ENCODE measurements at places on chromosomes 6 and 20.
A peak's percentile ranks its signal among the peaks of the same experiment; 100 is the strongest.

GRCh38 chr6:101266063-101266462, 127.4 kb upstream of the GRIK2 start:
- no peak for DNase-seq

DNA sequence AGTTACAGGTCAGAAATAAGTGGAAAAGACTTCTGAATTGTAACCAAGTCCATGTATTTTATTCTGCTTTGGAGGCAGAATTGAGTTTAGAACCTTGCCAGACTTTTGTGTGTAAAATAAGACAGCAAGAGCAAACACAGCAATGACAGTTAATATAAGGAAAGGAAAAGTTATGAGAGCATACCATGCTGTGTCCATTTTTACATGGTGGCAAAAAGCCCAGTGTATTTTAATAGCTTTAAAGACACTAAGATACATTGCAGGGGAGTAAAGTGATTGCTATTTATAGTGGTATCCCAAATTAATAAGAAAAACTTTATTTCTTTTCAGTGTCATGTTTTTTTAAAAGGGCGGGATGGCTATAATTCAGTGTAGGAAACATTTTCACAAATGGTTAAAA, 45.2 kb downstream of the CDC5L start:
- DNase-seq = no peak

DNA sequence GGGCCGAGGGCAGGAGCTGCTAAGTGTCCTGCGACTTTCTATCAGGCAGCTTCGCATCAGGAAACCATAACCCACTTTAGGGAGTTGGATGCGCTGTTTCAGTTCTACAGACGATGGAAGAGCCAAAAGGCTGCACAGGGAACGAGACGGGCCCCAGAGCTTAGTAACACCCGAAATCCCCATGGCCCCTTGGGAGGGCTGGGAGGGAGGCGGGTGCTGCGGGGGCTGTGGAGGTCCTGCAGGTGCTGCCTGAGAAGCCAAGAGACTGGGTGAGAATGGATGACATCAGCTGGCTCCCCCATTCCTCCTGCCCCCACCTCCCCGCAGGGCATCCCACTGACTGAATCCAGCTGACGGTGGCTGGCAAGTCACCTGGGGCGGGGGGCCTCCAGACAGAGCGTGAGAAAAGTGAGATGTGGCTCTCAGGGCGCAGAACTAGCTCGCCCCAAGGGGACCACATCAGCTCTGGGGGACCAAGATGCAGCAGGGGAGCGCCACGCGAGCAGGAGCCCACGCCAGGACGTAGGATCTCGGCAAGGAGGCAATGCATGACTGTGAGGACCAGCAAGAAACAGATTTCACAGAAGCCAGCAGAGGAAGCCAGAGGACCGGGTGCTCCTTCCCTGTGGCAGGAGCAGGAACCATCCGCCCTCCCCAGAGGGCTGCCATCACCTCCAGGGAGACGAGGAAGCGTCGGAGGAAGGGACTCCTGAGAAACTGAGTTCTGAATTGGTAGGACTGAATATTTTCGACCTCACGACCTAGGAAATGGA, 36.8 kb downstream of the PNLDC1 start:
- no peak for DNase-seq

DNA sequence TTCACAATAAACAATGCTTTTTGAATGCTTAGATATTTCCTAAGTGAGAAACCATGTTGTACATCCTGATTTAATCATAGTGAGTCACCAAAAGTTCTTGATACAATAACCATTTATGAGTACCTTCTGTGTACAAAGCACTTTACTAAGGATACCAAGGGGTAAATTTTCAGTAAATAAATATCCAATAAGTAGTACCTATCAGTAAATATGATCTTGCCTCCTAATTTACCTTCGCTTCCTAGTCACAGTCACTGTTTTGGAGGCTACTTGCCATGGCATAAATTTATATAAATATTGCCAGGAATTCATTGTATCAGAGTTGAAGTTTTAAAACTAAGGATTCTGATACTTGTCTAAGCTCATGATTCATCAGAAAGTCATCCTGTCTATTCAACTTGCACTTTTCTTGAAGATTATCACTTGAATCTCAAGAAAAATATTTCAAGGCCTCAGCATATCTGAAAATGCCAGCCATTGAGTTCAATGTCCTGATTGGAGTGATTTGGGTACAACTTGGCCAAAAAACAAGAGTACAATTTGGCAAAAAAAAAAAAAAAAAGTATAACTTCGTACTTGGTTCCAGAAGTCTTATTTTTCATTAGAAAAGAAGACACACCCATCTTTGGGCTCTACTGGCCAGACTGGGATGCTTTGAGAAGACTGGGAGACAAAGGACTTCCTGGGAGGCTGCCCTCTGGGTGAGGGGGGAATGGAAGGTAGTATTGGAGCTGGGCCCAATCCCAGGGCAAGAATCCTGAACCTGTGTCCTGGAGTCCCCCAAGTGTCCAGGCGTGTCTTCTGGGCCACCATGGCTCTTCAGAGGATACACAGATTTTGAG, 32.8 kb downstream of the RAB22A start:
- DNase-seq = peak; percentile 40

DNA sequence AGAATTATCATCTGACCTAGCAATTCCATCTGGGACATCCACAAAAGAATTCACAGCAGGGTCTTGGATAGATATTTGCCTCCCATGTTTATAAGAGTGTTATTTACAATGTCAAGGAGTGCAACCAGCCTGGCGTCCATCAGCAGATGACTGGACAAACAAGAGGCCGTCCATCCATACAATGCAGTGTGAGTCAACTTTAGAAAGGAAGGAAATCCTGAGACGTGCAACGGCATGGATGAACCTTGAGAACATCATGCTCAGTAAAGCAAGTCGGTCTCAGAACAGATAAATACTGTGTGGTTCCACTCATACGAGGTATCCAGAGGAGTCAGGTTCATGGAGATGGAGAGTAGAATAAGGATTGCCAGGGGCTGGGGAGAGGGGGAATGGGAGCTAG, 46.4 kb downstream of the FOXF2 start:
- no peak for DNase-seq

- no peak for DNase-seq
These were observed 16.6 kb upstream of the TXLNB start for GRCh38 chr6:139308286-139308916.

DNA sequence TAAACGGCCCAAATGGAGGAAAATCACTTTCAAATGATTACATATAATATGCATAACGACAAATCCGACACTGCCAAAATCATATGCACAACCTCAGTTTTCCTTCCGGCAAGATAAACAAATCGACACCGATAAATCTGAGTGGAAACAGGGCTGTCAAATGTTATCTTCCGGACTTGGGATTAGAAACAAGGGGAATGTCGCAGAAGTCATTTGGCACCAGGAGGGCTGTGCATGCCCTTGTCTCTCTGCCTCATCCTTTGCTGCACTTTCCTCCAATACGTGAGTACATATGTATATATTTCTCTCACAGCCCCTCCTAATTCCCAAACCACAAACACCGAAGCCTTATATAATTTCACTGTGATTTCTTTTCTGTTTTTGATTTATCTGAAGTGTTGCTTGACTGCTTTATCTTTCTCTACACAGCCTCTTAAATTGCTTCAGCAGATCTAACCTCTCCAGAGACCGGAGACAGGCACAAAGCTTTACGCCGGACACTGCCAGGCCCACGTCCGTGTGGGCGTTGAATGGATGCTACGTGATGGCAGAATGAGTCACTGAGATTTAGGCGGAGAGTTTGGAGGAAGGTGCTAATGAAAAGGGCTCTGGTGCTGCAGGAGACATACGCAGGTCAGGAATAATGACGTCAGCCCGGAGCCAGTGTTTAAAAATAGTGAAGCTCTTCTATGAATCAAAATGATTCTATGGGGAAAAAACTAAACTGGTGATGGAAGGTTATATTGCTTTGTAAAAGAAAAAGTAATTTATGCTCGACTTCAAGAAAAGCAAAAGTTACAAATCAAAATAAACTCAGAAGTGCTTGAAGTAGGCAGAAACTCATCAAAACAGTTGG, 21.0 kb upstream of the PRELID3B start:
- DNase-seq = no peak

DNA sequence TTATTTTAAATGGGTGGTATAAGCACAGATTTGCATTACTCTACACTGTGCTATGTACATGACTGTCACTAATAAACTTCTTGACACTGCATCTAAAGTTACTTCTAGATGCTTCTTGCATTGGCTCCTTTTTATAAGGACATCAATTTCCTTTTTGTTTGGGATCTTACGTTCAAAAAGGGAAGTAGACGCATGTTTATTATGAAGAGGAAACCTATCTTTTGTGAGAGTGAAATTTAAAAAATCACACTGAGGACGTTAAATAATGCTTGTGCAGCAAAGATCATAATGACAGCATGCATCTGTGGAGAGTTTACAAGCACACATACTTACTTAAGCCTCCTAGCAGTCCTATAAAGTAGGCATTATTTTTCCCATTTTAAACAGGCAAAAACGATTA, 479.5 kb downstream of the CD83 start:
- no peak for DNase-seq

- DNase-seq = no peak
These were observed 12.2 kb downstream of the GABRR2 start for GRCh38 chr6:89302936-89303335.

GRCh38 chr20:17431621-17432364, 99.4 kb downstream of the BFSP1 start:
- DNase-seq = peak; percentile 41

DNA sequence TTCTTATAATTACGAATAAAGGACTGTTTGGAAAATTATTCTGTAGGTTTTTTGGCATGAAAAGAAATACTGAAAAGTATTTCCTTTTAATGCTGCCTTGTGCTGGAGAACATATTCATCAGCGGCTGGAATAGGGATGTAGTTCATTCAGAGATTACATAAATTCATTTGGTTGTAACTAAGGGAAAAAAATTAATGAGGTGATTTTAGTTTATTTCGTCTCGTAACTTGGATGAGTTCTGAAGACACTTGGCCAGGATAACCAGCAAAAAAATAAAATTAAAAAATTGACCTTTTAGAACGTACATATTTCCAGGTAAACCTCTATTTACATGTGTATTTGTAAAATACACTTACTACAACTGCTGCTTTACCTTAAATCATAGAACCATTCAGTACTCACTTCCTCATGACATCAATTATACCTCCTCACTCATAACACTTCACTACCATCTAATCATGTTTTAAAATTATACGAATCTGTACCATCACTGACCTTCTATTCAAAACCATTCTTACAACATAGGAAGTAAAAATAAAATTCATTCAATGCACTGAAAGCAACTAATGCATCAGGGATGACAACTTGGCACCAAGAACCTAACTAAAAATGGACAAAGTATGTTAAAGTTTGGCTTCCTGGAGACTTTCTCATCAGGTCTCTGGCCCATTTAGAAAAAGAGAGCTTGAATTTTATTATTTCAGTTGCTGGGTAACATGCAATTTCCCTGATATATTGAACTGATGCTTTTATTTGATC, 17.2 kb downstream of the KLHL31 start:
- no peak for DNase-seq

Measured in 8988T (cell line).